ENCODE measurements at places on chromosomes 5 and 9. TPM values are rescaled to one million over a fixed set of nuclear protein-coding genes. Genes with fewer than 3 reads are reported as not detected.

- DNase-seq: no peak
Measured at GRCh38 chr5:124061068-124061430, 549.1 kb downstream of the CSNK1G3 start.

- no peak for DNase-seq
Measured at GRCh38 chr9:91150273-91150997, 211.3 kb downstream of the AUH start.

Gene ARSI
- 0.25 TPM for total RNA-seq

Gene TAF11L10
- not detected for total RNA-seq

DNA sequence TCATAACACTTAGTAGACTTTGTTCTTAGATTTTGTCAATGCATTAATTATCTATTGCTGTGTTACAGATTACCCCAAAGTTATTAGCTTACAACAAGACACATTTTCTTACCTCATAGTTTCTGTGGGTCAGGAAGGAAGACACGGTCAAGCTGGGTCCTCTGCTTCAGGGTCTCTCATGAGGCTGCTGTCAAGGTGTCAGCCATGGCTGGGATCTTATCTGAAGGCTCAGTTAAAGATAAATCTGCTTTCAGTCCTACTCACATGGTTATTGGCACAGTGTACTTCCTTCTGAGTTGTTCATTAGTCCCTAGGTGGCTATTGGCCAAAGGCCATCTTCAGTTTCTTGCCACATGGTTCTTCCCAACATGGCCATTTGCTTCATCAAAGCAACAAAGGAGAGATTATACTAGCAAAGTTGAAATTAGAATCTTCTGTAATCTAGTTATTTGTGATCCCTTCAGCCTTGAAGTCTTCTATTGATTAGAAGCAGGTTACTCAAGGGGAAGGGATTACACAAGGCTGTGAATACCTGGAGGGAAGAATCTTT lies 25.2 kb downstream of the TDRD7 start:
- DNase-seq: no peak

DNA sequence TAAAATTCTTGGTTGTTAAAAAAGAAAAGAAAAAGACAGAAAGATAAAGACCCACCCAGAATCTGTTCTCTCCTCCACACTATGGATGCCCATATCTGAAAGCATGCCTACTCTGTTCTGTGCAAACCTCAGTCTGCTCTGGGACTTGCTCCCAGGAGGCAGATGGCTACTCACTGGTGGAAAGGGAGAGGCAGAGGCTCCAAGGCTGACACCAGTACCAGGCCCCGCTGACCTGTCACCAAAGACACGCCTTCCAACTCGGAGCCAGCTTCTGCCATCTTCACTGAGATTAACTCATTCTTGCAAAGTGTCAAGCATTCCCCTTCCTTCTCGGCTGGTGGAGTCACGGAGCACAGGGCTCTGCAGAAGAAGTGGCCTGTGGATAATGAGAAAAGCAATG lies 21.6 kb downstream of the SH3TC2 start:
- no peak for DNase-seq

Gene BNC2
- total RNA-seq: 6.3 TPM

DNA sequence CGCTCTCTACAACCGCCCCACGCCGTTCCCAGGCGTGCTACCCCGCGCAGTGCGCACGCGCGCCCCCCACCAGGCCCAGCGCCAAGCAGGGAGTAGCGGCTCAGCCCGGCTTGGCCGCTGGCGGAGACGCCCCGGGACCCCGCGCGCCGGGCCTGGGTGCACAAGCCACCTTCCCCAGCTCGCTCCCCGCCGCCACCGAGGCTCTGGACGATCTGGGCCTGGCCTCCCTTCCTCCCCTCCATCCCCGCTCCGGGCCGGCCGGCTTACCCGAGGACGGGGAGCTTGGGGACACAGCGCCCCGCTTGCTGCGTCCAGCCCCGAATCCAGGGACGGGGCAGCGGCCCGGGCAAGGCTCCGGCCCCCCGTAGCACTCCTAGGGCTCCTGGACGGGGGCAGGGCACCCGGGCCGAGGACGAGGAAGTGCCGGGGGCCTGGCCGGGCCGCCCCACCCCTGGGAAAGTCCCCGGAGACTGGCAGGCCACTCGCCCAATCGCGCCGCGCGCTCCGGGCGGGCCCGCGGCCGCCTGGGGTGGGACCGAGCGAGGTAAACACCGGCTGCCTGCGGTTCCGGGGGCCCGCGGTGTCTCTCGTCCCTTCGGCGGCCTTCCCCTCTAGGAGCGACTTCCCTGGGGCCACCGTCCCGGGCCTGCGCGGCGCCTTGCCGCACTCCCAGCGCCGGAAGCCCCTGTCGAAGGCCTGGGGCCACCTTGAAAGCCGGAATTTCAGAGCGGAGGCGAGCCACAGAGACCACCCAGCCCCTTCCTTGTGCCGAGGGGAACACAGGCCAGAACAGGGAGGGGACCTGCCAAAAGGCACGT lies at the start of gene TNIP1:
TSS of gene TNIP1 (minus strand) at position 422 of the 818 bp plus-strand sequence. CDS start 15,939 bp downstream, outside the sequence.
- DNase-seq: peak; percentile 97

Gene KYAT1
- total RNA-seq: 16.6 TPM

GRCh38 chr5:172438319-172438668 lies 16.0 kb downstream of the SH3PXD2B start:
- DNase-seq: no peak
